Activated B cell treated with CpG ODN at 0.5 μM for 24 hours (primary cell): ENCODE measurements at places on chromosomes 3 and 15. TPM values are rescaled to one million over a fixed set of nuclear protein-coding genes. Genes with fewer than 3 reads are reported as not detected.

GRCh38 chr3:184348057-184348382 is 10.6 kb downstream of the FAM131A start:
- no peak for DNase-seq

- no peak for DNase-seq
Measured at GRCh38 chr3:127458696-127459604, 131.6 kb downstream of the TPRA1 start.

The WDR93 gene
- 0.10 and 0.16 TPM in 2 replicates for total RNA-seq

The AADACL2 gene
- not detected in 2 replicates for total RNA-seq

GRCh38 chr3:115162759-115163158 is 15.7 kb upstream of the ZBTB20 start:
- DNase-seq: no peak

The ANKRD63 gene
- 0.32 TPM in 1 of 2 replicates, not detected in the other for total RNA-seq

DNA sequence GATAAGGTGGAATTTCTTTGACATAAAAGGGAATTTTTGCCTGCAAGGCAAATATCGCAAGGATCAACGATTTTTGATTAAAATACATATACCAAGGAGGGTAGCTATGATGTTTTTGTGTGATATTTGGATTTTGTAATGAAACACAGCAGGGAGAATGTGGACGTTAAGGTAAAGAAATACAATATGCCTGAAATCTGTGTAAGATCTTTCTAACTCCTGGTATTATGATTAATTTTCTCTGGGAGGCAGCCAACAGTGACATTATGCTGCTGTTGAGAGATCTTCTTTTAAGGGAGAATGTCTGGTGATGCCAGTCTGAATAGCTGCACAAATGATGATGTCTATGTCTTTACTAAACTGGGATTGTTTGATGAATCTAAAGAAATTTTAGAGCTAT is 972.2 kb downstream of the SQOR start:
- DNase-seq: no peak

DNA sequence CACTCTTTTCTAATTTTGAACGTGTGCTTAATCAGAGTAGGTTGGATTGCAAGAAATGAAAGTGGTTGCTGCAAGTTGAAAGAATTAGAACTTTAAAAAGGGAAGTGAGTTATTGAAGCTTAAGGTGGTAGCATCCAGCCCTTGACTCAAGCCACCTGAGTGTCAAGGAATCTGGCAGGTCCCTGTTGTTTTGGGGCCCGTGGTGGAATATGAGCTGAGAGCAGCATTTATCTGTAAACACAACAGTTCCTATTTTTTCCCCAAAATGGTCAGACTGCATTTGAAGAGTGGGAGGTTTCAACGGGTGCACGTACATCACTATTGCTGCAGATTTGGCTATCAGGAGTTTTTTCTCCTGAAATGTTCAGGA is 1.7 kb downstream of the ITPR1 start:
- no peak for DNase-seq

GRCh38 chr3:147903026-147903425 is 493.9 kb downstream of the ZIC1 start:
- DNase-seq: no peak

DNA sequence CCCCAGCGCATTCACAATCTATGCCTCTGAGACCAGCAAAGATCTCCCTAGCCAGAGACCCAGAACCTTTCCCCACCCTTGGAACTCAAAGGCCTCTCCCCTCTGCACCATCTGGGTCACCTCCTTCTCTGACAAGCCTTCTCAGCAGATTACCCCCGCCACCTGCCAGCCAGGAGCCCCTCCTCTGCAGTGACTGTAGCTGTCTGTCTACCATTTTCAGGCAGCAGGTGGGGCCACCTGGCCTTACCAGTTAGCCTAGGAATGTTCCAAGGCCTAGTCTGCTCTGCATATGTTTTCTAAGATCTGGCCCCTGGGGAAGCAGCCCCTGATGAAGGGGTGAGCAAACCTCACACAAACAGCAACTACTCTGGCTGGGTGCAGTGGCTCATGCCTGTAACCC is 2.4 kb downstream of the MYLK start:
- DNase-seq: no peak

GRCh38 chr15:26355472-26356074 is 417.3 kb downstream of the GABRB3 start:
- DNase-seq: no peak

The IL5RA gene
- not detected in 2 replicates for total RNA-seq

GRCh38 chr15:41341519-41341918 is 8.8 kb downstream of the NUSAP1 start:
- no peak for DNase-seq

The OCA2 gene
- total RNA-seq: not detected in 2 replicates

The THBS1 gene
- 1.5 and 1.7 TPM in 2 replicates for total RNA-seq

DNA sequence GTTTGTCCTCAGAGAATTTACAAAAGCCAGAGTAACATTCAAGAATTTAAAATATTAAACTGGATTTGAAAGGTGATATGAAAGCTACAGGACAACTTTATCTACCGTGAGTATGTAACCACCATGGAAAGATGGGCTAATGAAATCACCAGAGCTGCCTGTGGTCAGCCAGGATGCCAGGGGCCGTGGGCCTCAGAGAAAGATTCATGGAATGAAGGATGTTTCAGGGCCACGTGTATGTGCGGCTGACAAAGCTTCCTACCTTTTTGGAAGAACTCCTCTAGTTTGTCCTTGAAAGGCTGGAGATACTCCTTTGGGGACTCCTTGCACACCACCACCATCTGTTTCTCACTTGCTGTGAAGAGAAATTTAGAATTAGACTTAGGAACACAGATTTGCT is 138.9 kb downstream of the GREM1 start:
- no peak for DNase-seq

DNA sequence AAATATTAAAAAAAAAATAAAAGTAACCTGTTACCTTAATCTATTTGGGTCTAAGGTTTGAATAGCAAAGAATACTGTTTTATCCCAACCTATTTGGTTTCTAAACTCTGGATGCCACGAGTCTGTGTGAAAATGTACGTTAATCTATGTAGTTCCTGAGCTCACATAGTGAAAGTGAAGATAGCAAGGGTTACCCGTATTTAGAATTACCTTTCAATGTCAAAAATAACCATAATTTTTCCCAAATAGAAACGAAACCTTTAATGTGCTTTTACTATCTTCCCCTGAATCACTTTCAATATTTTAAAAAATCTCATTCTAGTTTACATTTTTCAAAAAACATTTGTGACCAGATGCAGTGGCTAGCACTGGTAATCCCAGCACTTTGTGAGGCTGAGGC is 5.8 kb upstream of the USP50 start:
- DNase-seq: no peak

The NANOGP8 gene
- total RNA-seq: 0.47 TPM in 1 of 2 replicates, not detected in the other

DNA sequence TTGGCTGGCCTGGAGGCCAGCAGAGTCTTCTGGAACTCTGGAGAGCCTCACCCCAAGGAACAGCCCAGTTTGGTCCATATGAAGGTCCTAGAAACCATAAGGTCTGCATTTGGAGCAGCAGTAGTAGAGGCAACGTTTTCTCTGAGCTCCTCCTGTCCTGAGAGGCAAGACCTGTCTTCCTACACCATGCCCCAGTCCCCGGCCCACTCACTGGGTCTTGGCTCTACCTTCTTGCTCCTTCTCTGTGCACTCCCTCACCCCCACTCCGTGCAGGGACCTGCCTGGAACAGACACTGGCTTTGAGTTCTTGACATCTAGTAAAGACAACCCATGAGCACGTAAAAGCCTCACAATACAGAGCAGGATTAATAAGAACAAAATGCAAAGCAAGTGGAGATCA is 76.6 kb downstream of the CHRD start:
- DNase-seq: no peak

The CCR3 gene
- total RNA-seq: not detected in 2 replicates

The CEMIP gene
- total RNA-seq: 0.51 TPM in 1 of 2 replicates, not detected in the other

DNA sequence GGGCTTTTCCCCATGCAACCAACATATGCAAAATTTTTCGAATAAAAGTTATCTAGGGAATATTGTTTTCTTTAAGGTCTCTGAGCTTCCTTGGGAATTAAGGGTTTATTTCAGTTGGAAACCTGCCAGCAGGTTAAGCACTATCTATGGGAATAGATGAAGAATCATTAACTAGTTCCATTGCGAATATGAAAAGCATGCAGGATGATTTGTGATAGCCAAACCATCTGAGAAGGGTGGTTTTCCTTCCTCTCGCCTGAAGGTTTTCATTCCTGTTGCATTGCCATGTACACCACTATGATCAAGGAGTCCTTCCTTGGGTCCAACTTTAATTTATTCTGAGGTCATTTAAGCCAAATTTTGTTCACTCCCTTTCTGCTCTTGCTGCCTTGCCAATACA is 184.9 kb downstream of the NR2F2 start:
- DNase-seq: no peak
